ELR (cell line): ENCODE measurements at places on chromosomes 4 and X.

- DNase-seq = peak; percentile 36
Observed at GRCh38 chr4:152936446-152937335, 568 bp downstream of the FHDC1 start.

DNA sequence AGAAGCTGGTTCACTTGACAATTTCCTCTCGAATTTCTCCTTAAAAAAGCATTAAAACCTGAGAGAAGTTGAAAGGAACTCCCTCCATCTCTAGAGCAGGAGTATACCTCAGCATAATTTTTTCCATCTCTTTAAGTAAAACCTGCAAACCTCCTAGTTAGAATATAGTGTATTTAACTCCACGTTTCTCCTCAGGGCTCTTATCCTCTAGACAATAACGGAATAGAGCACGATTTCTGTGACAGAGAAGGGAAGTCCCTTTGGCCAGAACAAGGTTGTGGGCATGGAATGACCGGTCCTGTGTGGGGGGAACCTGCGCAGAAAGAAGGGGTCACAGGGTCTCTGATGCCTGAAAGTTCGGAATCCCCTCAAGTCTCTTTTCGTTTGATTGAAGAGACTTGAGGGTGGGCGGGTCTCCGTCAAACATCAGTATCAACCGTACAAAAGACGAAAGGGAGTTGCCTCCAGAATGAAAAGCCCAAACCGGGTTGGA, 697 bp downstream of the ZNF280C start:
- DNase-seq = peak; percentile 21

GRCh38 chr4:3729188-3729881, 36.9 kb upstream of the ADRA2C start:
- peak; percentile 7 for DNase-seq

DNA sequence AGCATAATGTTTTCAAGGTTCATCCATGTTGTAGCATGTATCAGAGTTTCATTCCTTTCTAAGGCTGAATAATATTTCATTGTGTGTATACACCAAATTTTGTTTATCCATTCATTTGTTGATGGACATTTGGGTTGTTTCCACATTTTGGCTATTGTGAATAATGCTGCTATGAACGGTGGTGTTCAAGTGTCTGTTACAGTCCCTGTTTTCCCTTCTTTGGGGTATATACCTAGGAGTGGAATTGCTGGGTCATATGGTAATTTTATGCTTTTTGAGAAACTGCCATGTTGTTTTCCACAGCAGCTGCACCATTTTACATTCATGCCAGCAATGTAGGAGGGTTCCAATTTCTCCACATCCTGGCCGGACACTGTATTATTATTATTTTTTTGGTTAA, 3.4 kb upstream of the USP9X start:
- DNase-seq = no peak

DNA sequence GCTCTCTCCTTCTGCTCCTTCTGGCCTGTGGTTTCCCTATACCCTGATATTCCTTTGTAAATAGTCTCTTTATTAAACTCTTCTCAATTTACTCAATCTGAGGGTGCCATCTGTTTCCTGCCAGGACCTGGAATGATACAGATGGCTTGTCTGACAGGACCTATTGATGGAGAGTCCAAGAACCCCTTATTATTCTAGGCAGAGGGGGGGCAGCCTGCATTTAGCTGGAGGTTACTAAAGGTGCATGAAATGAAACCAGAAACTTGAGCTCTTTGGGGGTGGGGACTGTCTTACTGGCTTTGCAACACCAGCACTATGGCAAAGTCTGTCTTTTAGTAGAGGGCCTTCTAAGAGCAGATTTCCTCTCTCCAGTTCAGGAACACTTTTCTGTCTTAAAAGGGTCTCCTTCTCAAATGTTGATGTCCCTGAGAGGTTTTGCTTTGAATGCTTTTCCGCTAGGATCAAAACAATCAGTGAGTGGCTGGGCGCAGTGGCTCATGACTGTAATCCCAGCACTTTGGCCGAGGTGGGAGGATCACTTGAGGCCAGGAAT, 162.5 kb upstream of the MED14 start:
- DNase-seq = no peak

- peak; percentile 79 for DNase-seq
Observed at GRCh38 chr4:57342411-57342810, 232.2 kb upstream of the IGFBP7 start.

DNA sequence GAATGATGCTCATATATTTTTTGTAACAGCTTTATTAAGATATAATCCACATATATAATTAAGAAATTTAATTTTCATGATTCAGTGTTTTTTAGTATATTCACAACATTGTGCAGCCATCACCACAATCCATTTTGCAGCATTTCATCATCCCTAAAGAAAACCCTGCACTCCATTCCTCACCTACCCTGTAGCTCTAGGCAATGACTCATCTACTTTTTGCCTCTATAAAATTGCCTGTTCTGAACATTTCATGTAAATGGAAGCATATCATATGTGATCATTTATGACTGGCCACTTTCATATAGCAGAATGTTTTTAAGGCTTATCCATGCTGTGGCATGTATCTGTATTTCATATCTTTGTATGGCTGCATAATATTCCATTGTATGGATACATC, 339.9 kb downstream of the MAPK10 start:
- DNase-seq = no peak
